ENCODE measurements at places on chromosomes 5 and 9.

- no peak for DNase-seq
Observed at GRCh38 chr9:117136461-117136860, 278.4 kb downstream of the ASTN2 start.

DNA sequence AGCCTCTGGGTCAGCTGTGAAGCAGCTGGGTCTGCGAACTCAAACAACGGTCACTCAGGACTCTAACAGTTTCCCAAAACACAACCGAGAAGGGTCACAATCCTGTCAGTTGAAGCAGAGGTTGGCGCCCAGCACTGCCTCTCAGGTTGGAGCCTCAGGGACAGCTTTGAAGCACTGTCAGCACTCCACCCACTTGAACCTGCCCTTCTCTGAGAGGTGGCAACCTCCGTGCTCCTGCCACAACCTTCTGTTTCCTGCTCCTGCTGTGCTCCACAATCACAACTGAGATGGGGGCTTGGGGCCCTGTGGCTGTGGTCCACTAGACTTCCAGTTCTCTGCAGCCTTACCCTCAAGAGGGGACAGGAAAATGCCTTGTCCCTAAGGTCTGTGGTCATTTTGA lies 21.7 kb upstream of the LCP2 start:
- DNase-seq = no peak

DNA sequence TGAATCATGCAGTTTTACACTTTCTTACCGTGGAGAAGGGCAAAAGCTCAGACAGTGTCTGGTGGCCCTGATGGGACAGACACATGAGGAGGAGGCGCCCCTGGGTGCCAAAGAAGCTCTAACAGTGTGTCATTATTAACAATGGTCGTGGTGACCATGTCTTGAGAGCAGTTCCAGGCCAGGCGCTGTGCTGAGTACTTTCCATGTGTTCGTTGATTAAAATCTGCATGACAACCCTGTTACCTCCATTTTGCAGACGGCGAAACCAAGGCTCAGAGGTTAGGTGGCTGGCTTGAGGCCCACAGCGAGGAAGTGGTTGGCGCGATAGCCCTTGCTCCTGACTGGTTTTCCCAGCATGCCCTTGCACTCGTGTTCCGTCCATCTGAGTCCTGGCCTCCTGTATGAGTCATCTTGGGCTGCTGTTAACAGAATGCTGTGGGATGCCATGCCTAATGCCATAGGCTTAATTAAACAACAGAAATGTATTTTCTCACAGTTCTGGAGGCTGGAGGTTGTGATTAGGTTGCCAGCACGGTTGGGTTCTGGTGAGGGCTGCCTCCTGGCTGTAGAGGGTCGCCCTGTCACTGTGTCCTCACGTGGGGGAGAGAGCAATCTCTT lies 92.0 kb downstream of the AMBP start:
- peak; percentile 47 for DNase-seq

DNA sequence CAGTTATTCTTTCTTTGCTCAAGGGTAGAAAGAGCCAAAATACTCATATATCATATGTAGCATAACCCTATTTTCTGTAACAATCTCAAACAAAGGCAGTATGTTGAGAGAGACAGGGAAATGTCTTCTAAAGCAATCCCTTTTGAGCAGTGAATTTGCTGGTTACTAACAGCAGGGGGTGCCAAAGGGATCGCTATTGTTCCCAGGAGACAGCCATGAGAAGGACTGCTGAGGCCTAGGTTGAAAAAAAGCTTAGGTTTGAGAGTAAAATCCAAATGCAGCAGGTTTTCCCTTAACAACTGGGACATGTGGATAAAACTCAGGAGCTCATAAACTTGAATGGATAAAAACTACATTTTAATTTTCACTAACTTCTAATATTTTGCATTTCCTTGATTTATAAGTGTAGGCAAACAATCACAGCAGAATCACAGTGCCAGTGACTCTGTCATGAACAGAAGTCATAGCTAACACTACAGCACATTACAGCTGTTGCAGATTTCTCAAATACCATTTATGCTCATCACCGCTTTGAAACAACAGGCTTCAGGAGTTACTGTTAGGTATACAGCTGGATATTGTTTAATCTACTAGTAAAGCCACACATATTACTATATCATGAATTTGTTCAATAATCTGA lies 148.4 kb downstream of the MAPKAP1 start:
- DNase-seq = peak; percentile 80
